ENCODE measurements at places on chromosomes 6 and 20. TPM values are rescaled to one million over a fixed set of nuclear protein-coding genes. Genes with fewer than 3 reads are reported as not detected.

NRSN1 gene
- total RNA-seq, result not detected

VGLL2 gene
- not detected for total RNA-seq

DNA sequence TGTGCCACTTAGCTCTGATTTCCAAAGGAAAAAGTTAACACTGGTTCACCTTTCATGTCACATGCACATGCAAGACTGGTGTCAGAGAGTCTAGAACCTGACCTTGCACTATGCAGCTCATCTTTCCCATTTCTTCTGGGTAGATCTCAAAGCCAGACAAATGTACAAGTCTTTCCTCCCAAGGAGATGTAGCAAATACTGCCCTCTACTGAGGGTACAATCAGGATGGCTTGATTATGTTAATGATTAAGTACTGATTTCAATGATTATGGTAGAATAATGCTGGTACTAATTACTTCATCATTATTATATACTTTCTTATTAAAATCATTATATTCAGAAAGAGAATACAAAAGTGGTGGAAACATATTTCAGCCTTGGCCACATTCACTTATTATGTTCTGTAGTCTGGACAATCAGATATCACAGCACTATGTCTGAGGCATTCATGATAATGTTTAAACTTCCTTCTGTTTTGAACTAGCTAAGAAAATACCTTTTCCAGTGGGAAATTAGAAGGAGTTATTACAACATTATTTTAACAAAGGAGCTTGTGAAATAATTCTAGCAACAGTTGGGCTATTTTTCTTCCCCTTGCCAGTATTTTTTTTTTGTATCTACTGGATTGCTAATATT is 68.5 kb upstream of the FOXO3 start:
- H3K36me3 ChIP-seq, result peaks cover 11% of the 10 kb centered on the region
- H3K4me1 ChIP-seq, result no peaks in the 10 kb centered on the region
- peak; percentile 59 for DNase-seq

DNA sequence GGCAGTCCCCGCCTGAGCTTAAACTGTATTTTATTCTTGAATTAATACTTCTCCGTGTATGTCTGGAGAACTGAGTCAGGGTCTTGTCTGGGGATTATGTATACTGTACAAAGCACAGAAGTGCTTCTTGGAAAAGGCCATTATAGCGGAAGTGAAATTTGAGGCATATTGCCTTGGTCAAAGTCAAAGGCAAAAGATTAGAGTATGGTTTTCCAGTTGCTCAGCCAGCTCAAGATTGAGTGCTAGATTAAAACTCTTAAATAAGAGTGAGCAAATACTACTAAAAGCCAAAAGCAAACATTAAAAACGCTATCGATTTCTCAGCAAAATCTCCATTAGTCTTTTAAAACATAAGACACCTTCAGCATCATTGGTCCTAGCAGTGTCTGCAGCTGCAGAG is 207.7 kb upstream of the MAN1A1 start:
- H3K36me3 ChIP-seq, result no peaks in the 10 kb centered on the region
- no peak for DNase-seq
- no peaks in the 10 kb centered on the region for H3K4me1 ChIP-seq
- H3K27me3 ChIP-seq, result no peaks in the 10 kb centered on the region

- H3K36me3 ChIP-seq, result peaks cover 7% of the 10 kb centered on the region
- DNase-seq, result peak; percentile 60
- H3K27me3 ChIP-seq, result peaks cover 88% of the 10 kb centered on the region
- no peak overlapping the region for H3K27ac ChIP-seq
These were observed 66.7 kb downstream of the RPP21 start for GRCh38 chr6:30411515-30412207.

DNA sequence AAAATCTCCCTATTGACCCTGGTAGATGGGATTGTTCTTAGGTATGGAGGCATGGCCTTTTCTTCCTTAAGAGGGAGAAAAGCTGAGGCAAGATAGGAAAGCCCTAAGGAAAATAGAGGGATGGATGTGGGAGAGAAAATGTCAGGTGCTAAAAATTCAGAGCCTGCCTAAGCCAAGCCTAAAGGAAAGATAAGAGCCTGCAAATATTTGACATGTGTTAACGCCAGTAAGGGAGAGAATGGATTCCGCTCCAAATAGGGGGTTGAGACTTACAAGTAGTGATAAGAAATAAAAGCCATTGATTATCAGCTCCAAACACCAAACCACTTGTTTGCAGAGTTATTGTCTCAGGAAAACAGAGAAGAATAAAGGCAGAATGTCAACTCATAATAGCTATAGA is 533.6 kb downstream of the PTPRT start:
- H3K27me3 ChIP-seq, result no peaks in the 10 kb centered on the region
- H3K27ac ChIP-seq, result no peak overlapping the region
- DNase-seq, result no peak
- no peaks in the 10 kb centered on the region for H3K4me1 ChIP-seq

GRCh38 chr6:36844232-36845170 is 5.3 kb upstream of the CPNE5 start:
- no peaks in the 10 kb centered on the region for H3K36me3 ChIP-seq
- no peak overlapping the region for H3K27ac ChIP-seq
- no peaks in the 10 kb centered on the region for H3K27me3 ChIP-seq
- no peaks in the 10 kb centered on the region for H3K4me1 ChIP-seq
- no peak overlapping the region for H3K4me3 ChIP-seq

GRCh38 chr20:42961771-42962170 is 227.9 kb downstream of the PTPRT start:
- H3K4me1 ChIP-seq, result no peaks in the 10 kb centered on the region
- peaks cover 12% of the 10 kb centered on the region for H3K36me3 ChIP-seq
- no peak overlapping the region for H3K4me3 ChIP-seq
- no peaks in the 10 kb centered on the region for H3K27me3 ChIP-seq
- no peak for DNase-seq
- no peak overlapping the region for H3K27ac ChIP-seq

DNA sequence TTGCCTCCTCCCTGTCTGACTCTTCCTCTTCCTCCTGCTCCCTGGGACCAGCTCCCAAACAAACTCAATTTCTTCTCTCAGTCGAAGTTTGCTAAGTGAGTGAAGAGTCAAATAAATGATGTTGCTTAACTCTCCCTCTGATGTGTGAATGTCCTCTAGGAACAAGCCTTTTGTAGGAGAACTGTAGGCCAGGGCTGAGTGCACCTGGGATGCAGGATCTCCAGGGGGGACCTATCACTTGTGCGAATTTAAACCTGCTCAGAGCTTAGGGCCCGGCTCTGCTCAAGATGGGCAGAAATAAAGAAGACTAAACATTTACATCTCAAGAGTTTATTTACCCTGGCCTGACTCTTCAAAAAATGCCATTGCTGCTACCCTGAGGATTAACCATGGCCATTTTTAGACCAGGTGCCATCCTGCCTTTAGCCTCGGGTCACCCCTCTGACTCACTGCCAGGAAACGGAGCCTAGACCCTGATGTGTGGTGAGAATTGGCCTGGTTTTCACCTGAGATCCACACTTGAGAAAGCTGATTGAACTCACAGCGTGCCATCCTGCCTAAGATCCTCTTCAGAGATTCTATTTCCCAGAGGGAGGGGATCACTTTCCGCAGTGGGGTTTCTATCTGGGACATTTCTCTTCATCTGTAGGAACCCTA is 63.6 kb upstream of the CD93 start:
- DNase-seq, result no peak
- peak overlapping the region; percentile 46 for H3K27ac ChIP-seq
- H3K4me1 ChIP-seq, result peaks cover 54% of the 10 kb centered on the region
- no peaks in the 10 kb centered on the region for H3K27me3 ChIP-seq
- peaks cover 4% of the 10 kb centered on the region for H3K36me3 ChIP-seq

All from MCF 10A (cell line).